NCI-H526 treated with DMSO at 0.1 percent for 48 hours (cell line): ENCODE measurements at places on chromosomes 1 and 21.

- no peak for DNase-seq
Measured at GRCh38 chr21:46314441-46315020, 9.1 kb downstream of the C21orf58 start.

DNA sequence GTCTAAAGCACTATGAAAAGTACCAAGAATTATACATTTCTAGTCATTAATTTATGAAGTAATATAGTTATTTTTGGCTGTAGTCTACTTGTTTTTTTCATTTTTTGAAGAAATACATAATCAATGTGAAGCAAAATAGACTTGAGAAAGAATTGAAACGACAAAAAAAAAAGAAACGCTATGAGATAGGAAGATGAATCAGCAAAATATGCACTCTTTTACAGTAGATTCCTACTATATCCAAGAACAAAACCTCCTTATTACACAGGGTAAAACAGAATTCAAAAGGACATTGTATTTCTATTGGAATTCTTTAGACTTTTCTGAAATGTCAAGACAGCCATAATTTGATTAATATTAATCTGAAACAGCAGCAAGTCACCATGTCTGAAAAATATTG, 25.6 kb upstream of the CCDC181 start:
- DNase-seq: no peak

DNA sequence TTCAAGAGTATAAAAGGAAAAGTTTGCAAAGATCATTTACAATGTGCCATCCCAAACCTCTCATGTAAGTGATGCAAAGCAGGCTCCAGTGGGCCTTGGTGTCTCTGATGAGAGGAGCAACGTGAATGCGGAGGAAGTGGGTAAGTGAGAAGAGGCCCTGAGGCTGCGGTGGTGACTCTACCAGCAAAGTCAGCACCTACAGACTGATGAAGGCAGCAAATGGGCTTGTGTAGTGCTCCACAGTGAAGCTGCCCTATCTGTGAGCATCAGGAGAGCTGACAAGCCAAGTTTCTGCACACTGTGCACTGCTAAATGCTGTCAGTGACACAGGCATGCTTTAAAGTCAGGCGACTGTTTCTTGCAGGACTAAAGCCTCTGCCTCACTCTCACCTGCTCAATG, 15.6 kb upstream of the RAP1A start:
- no peak for DNase-seq

- no peak for DNase-seq
Measured at GRCh38 chr1:2027961-2028583, 8.9 kb downstream of the GABRD start.

DNA sequence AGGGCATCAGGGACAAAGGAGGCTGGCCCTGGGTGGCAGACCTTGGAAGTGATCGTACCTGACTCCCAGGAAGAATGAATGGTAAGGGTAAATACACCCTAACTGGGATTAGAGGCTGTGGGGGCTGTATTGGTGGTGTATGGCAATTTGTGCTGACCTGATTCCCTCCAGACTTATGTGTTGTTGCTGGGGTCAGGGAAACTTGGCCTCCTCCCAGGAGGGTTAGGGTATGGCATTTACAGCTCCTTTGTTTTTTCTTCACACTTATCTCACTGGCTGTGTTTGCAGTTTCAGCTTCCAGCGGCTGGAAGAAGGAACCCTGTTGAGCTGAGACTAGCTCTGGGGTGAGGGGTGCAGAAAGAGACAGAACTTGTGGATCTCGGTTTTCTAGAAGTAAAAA, 8.2 kb downstream of the VANGL1 start:
- DNase-seq: no peak

DNA sequence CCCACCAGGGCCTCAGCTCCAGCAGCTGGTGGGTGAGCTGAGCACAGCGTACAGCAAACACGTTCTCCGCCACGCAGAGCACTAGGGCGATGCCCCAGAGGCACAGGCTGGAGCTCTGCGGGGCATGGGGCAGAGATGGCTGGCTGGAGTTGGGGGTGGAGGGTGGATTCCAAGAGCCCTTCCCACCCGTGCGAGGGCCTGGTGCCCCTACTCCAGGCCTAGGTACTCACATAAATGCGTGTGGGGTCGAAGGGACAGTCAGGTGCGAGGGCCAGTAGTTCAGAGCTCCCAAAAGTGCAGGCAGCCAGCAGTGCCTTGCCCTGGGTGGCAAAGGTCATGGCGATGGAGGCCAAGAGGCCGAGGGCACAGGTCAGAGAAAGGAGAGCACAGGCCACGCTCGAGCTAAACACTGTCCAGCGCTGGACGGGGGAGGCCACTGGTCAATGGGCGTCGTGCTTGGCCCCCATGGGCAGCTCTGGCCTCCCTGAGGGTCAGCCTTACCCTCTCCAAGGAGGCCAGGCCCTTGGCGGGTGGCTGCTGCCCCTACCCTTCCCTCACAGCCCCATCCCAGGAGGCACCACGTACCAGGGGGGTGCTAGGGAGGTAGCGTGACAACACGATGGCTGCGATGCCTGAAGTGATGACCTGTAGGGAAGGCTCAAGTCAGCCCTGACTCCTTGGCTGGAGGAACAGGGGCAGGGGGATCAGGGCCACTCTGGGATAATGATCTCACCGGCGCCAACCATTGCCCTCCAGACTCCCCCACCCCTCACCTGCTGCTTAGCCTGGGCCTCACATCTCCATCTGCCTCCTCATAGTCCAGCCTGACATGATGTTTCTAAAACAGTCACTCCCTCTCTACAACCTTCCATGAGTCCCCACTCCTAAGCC, 5.6 kb downstream of the TMEM54 start:
- DNase-seq: no peak

GRCh38 chr1:21366288-21366687, 73.6 kb upstream of the NBPF3 start:
- DNase-seq: no peak

- peak; percentile 6 for DNase-seq
Measured at GRCh38 chr21:37986751-37987399, 70.6 kb upstream of the KCNJ6 start.

DNA sequence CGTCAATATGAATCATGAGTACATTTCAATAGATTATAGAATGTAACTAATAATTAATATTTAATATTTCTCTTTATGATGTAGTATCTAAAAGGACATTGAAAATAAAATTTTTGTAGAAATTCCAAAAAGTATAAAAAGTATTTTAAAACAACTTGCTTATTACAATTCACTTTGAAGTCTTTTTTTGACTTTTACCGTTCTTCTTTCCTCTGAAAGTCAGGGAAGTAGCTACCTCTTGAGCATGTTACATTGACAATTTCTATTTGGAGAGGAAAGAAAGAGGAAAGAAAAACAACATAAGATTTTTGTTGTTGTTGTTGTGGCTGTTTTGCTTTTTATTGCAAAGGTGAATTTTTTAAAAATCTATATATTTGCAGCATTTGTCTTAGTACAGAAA, 1.3 kb downstream of the PTPRC start:
- DNase-seq: no peak

DNA sequence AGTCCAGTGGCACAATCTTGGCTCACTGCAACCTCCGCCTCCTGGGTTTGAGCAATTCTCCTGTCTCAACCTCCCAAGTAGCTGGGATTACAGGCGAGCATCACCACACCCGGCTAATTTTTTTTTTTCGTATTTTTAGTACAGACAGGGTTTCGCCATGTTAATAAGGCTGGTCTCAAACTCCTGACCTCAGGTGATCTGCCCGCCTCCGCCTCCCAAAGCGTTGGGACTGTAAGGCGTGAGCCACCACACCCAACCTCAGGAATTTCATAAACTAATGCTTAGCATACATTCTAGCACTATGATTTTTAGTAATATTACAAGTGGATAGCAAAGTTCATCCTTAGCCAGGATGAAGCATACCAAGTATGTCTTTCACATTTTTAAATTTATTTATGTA, 8.7 kb downstream of the DNAJC11 start:
- DNase-seq: no peak

DNA sequence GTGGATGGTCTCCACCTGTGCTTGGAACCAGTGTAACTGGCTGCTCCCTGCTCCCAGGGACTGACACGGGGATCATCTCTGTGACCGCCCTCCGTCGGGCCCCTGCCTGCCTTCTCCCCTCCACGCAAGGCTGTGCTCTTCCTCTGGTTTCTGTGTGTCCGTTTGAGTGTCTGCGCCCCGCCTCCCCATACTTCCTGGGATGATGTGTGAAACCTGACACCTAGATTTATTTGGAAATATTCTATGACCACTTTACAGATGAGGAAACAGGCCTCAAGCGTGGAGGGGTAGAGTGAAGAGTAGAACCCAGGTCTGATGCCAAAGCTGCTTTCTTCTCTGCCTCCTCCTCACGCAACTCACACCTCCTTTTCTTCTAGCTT, 24.3 kb downstream of the LDLRAP1 start:
- no peak for DNase-seq

DNA sequence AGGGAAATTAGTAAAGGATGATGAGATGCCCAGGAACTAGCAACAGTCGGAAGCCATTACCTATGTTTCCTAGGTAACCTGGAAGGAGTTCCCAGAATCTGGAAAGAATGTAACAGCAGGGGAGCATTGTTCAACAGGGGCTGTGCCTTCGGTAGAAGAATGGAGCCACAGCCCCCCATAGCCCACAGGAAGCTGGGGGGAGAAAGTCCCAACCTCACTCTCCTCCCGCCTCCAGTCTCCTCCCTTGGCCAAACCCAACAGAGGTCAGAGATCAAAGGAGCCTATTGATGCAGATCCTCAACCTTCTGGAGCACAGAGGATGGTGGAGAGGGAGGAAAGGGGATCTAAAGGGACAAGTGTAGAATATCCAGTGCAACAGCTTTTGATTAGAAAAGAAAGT, 131.5 kb upstream of the SLC44A3 start:
- no peak for DNase-seq

- DNase-seq: no peak
Measured at GRCh38 chr1:152412756-152413155, 1.3 kb downstream of the CRNN start.

GRCh38 chr1:107683683-107684082, 281.3 kb downstream of the VAV3 start:
- no peak for DNase-seq

GRCh38 chr1:110288111-110288510, 51.1 kb upstream of the RBM15 start:
- DNase-seq: no peak

GRCh38 chr1:112304126-112304525, 91.9 kb upstream of the CTTNBP2NL start:
- DNase-seq: no peak

DNA sequence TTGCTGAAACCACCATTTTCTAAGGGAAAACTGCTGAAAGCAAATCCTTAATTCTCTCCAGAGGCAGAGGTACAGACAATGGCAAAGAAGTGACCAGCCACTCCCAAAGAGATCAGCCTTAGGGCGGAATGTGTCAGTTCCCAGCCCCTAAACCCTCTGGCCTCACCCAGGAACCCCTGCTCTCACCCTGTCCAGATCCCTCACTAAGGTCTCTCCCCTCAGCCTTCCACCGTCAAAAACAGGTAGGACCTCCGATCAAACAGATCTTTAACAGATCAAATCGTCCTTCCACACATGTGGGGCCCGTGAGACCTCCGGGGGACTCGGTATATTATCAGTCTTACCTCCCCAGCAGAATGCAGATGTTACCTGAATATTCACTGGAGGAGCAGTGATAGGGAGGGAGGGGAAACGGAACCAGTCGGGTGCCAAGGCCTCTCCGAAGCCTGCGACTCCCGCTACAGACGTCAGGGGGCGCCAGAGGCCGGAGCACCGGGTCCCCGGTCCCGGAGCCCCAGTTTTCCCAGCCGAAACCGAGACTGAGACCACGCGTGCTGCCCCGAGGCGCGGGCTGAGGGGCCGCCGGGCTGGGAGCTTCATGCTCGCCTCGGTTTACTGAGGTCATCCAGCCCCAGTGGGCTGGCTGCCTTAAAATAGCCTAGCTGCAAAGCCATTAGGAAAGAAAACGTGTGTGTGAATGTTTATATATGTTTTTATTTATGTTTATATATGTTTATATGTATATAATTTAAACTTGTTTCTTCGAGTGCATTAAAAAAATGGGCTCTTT, 23.6 kb downstream of the GPA33 start:
- peak; percentile 87 for DNase-seq

GRCh38 chr1:197618061-197618460, 157.2 kb downstream of the DENND1B start:
- peak; percentile 26 for DNase-seq

DNA sequence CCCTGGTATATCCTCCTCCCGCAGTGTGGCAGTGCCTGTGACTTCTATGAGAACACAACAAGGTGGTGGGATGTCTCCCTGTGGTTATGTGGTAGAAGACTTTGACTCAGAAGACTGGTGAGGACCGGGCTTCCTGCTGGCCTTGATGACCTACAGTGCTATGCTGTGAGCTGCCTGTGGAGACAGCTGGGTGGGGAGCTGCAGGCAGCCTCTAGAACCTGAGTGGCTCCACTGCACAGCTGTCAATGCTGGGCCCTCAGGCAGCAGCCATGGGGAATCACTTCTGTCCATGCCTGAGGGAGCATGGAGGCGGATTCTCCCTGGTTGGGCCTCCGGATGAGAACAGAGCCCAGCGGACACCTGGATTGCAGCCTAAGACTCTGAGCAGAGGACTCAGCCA, 14.9 kb downstream of the SLC1A7 start:
- DNase-seq: no peak

DNA sequence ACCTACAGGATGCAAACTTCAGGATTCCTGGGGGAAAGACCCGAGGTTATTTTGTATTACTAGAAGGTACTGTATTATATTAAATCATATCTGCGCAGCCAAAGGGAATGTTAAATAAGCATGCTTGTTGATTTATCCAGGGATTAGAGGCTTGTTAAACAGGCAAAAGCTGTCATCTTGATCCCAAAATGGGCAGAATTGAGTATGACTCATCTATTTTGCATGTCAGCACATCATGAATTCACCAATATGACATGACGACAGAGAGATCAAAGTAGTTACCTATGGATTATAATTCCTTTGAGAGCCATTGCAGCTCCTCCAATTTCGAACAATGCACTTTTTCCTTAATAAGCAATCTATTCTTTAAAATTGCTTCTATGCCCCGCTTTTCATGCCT, 66.1 kb downstream of the TBX15 start:
- no peak for DNase-seq

GRCh38 chr1:27763358-27763757, 9.7 kb upstream of the STX12 start:
- DNase-seq: no peak

DNA sequence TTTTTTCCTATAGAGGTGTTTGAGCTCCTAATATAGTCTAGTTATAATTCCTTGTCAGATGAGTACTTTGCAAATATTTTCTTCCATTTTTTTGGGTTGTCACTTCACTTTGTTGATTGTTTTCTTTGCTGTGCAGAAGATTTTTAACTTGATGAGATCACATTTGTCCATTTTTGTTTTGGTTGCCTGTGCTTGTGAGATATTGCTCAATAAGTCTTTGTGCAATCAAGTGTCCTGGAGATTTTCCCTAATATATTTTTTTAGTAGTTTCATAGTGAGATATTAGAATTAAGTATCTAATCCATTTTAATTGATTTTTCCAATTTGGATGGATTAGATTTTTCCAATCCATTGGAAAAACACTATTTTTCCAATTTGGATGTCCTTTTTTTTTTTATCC, 1395.5 kb downstream of the PLA2G4A start:
- no peak for DNase-seq
